CD4-positive, alpha-beta T cell treated with Interleukin-21 for 1 hour (primary cell): ENCODE measurements at places on chromosomes 11 and 22.

GRCh38 chr22:22872722-22873708, 14.6 kb upstream of the IGLL5 start:
- DNase-seq, result no peak

DNA sequence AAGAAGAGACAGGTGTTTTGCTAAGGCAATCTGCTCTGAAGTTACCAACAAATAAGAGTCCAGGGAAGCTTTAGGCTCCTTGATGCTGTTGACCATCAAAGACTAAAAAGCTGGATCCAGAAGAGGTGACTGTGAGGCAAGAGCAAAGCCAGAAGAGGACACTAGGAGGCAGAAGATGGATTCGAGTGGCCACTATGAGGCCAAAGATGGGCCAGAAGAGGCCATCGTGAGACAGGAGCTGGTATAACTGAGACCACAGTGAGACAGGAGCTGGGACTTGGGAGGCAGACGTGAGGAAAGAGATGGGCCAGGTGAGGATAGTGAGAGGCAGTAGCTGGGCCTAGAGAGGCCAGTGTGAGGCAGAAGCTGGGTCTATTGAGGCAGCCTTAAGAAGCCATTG, 37.7 kb downstream of the OR4C45 start:
- DNase-seq, result no peak

- no peak for DNase-seq
Observed at GRCh38 chr22:44366372-44367300, 53.9 kb upstream of the SHISAL1 start.

DNA sequence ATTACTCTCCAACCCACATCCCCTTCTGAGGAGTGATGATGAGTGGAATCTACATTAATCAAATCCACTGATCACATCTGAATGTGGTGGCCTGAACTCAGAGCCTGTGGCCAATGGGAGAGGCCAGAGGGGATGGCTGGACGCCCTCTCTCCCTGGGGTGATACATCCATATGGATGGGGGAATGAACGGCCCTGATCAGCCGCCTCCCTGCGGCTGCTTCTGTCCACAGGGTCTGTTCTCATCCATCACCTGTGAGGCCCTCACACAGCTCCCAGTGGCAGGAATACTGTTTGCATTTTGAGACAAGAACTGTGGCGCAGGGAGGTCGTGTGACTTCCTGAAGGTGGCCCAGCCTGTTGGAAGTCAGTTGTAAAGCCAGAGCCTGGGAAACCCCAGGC, 78.3 kb upstream of the SHISAL1 start:
- no peak for DNase-seq

DNA sequence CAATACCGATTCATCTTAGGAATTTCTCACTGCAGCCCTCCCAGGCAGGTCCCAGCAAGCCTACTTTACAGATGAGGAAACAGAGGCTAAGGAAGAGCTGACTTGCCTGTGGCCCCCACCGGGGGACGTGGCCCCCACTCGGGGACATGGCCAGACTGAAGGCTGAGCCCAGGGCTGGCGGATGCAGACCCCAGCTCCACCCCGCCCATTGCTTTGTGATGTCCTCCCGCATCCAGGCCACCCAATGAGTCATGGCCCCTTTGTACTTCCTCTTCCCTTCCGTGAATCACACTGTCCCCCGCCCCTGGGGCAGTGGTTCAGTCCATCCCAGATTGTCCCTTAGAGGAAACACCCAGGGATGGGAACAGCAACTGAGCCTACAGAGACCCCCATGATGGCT, 116.0 kb upstream of the ANO1 start:
- DNase-seq, result no peak

DNA sequence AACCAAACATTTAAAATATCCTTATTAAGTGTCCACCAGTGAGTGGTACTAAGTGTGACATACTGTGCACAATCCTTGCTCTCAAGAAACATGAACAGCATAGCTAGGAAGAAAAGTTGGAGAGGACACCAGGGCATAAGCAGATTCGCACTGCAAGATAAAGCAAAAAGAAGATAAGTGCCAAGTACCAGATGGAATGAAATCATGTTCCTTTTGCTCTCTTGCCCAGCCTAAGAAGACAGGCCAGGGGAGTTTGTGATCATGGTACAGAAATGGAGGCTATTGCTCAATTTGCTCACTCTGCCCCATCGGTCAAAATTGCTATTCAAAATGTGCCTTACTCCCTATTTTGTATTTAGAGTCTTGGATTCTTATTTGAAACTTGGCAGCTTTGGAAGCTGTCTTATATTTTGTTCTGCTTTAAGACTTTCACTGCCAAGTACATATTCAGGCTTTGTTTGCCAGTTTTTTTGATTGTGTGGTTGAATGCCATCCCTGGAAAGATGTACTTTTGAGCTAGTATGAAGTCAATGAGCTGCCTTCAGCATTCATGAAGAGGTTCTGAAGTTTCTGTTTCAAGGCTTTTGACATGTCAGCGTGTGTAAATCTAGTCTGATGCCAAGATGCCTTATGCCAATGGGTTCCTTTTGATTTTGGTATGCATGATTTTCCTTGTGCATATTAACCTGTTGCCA, 90.3 kb downstream of the PAX6 start:
- DNase-seq, result no peak

- DNase-seq, result no peak
Observed at GRCh38 chr11:101745756-101746155, 161.9 kb upstream of the TRPC6 start.

- no peak for DNase-seq
Observed at GRCh38 chr11:11978792-11979487, 29.5 kb downstream of the DKK3 start.

- DNase-seq, result no peak
Observed at GRCh38 chr11:76621466-76621865, 49.1 kb downstream of the LRRC32 start.

- no peak for DNase-seq
Observed at GRCh38 chr11:69573761-69574607, 67.0 kb upstream of the CCND1 start.

DNA sequence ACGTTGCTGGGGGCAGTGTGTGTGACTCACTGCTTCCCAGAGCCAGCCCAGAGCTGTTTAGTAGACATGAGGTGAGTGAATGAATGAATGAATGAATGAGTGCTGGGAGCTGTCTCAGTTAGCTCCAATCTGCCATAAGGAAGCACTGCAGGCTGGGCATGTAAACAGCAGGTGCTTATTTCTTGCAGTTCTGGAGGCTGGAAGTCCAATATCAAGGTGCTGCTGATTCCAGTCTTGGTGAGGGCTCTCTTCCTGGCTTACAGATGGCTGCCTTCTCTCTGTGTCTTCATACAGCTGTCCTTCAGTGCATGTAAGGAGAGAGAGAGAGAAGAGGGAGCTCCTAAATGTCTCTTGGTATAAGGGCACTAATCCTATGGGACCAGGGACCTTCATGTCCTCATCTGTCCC, 4.1 kb downstream of the C11orf21 start:
- DNase-seq, result no peak

- no peak for DNase-seq
Observed at GRCh38 chr11:64296236-64296635, 3.9 kb upstream of the CATSPERZ start.

DNA sequence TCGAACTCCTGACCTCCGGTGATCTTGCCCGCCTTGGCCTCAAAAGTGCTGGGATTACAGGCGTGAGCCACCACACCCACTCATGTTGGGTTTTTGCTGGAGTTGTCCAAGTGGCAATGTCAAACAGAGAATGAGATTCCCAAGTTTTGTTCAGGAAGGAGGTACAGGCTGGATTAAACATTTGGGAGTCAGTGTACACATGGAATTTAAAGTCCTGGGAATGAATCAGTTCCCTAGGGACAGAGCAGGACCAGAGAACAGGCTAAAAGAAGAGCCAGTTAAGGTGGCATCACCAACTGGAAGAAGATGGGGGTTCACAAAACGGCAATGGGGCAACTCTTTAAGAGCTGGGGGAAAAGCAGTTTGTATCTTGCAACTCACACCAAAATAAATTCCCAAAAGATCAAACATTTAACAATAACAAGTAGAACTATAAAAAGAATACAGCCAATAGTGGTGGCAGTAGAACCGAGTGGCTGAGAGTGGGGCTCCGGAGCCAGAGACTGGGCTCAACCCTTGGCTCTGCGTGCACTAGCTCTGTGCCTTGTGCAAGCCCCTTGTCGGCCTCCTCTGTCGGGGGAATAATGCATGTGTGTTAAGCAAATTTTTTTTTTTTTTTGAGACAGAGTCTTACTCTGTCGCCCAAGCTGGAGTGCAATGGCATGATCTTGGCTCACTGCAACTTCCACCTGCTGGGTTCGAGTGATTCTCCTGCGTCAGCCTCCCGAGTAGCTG, 33.8 kb upstream of the CTSD start:
- no peak for DNase-seq

DNA sequence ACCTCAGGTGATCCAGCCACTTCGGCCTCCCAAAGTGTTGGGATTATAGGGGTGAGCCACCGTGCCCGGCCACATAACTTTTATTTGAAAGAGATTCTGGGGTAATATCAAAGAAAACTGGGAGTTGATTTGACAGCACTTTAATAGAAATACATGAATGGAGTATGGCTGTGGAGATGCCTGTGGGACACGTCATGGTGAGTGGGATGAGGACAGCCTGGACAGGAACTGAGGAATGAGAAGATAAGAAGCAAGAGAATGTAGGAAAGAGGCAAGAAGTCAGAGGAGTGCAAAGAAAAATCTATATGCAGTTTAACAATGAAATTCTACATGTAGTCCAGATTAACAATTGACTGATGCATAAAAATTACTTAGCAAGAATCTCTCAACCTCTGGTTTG, 31.0 kb downstream of the SLC22A6 start:
- DNase-seq, result no peak

DNA sequence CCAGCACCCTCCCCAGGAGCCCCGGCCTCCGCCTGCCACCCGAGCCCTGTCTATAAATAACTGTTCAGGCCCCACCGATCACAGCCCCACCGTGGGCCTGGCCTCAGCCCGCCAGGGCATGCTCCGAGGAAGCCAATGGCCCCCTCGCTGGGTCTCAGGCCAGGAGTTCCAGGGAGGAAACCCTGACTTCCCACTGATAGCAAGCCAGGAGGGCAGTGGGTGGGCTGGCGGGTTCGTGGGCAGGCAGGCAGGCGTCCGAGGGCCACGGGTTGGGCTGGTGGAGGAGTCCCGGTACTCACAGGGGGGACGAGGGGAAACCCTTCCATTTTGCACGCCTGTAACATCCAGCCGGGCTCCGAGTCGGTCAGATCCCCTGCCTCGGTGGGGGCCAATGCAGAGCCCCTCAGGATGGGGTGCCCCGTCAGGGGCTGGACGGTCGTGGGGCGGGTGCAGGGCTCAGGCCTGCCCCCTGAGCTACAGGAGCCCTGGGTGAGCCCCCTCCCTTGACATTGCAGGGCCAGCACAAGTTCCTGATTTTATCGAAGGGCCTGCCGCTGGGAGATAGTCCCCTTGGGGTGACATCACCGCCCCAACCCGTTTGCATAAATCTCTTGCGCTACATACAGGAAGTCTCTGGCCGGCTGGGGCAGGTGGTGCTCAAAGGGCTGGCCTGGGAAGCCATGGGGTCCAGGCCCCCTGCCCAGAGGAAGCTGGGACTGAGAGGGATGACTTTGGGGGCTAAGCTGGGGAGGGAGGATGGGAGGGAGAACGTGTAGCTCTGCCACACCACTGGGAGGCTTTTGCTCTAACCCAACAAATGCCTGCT, at the start of gene SPI1:
Gene SPI1, minus strand, starts transcription at position 538 of the 826 bp plus-strand sequence. Its CDS starts 194 bp downstream, at position 344.
- DNase-seq, result no peak

- DNase-seq, result no peak
Observed at GRCh38 chr11:12941671-12942070, 67.4 kb upstream of the RASSF10 start.

GRCh38 chr22:27431896-27432295, 369.7 kb downstream of the MN1 start:
- no peak for DNase-seq

DNA sequence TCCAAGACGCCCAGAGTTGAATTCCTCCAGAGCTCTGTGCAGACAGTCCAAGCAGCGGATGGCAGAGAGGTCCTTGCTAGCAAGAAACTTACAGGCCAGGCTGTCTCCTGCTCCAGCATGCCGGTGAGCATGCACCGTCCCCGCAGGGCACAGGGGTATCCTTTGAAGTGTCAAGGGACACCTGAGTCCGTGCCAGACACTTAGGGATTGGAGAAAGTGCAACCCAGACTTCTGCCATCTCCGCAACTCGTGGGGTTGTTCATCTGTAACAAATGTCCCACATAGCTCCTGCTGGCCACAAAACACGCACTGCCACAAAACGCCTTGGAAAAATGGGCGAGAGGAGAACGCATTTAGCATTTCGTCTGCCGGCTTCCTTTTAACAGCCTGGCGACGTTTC, 13.3 kb downstream of the TSPO start:
- no peak for DNase-seq

DNA sequence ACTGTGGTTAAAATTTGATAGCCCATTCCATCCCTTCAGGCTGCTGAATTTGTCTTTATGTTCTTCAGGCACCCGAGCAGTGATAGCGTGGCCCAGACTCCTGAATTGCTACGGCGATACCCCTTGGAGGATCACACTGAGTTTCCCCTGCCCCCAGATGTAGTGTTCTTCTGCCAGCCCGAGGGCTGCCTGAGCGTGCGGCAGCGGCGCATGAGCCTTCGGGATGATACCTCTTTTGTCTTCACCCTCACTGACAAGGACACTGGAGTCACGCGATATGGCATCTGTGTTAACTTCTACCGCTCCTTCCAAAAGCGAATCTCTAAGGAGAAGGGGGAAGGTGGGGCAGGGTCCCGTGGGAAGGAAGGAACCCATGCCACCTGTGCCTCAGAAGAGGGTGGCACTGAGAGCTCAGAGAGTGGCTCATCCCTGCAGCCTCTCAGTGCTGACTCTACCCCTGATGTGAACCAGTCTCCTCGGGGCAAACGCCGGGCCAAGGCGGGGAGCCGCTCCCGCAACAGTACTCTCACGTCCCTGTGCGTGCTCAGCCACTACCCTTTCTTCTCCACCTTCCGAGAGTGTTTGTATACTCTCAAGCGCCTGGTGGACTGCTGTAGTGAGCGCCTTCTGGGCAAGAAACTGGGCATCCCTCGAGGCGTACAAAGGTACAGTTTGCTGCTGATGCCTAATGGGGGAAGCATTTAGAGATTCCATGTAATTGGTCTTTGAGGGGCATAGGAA, 4.7 kb downstream of the MADD start:
- no peak for DNase-seq

DNA sequence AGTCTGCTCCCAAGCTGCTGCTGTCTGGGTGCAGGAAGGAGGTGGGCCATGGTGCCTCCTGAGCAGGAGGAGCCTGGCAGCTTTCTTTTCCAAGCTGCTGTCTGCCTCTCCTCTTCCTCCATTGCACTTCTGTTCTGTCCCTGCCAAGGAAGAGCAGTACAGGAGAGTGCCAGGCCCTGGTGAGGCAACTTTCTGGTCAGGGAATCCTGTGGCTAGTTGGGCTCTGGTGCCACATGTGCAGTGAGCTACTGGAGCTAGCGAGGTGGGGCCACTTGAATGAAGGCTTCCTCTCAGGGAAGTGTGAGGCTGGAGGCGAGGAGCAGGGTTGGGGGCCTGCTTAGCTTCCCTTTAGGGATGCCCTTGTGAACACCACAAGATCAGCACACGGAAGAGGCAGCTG, 90.0 kb downstream of the TSPAN18 start:
- no peak for DNase-seq

DNA sequence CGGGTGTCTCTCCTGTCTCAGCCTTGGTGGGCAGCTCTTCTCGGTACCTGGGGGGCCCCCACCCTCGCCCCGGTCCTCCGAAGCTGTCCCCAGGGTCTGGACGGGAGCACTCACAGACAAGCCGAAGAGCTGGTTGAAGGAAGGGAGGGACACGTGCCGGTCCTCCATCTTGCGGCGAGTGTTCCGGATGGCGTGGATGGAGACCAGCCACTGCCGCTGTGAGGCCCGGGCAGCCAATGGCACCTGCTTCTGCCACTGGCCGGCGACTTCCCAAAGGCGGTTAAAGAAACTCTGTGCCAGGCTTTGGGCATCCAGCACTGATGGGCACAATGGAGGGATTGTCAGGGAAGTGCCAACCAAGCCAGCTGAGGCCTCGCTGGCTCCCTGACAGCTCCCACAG, 18.7 kb downstream of the PPM1F start:
- DNase-seq, result no peak

- DNase-seq, result no peak
Observed at GRCh38 chr11:76013526-76013925, 192.8 kb downstream of the WNT11 start.
